ENCODE measurements at places on chromosomes 1 and 21.

DNA sequence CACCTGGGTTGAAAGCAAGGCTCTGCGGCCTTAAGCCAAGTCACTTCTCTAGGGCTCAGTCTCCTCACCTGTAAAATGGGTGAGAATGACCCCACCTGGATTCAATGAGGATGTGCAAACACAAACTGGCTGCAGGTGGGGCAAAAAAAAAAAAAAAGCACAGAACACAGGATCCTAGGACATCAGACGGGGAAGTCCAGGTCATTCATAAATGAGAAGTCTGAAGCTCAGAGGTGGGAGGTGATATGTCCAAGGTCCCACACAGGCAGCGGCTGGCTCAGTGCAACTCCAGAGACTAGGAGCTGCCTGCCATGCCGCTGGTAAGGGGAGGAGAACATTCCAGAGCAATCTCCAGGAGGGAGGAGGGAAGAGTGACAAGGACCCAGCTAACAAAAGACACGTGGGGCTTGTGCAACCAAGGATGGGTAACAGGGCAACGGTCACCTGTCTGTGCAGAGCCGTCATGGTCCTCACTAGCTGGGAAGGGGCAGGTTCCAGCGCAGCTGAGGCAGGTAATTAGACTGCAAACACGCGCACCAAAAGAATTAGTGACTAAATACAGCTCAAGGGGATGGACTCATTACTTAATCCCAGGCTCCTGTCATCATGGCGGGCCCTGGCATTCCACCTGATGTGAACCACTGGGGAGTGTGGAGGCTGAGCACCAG is 19.5 kb downstream of the IFFO2 start:
- no peak for DNase-seq

DNA sequence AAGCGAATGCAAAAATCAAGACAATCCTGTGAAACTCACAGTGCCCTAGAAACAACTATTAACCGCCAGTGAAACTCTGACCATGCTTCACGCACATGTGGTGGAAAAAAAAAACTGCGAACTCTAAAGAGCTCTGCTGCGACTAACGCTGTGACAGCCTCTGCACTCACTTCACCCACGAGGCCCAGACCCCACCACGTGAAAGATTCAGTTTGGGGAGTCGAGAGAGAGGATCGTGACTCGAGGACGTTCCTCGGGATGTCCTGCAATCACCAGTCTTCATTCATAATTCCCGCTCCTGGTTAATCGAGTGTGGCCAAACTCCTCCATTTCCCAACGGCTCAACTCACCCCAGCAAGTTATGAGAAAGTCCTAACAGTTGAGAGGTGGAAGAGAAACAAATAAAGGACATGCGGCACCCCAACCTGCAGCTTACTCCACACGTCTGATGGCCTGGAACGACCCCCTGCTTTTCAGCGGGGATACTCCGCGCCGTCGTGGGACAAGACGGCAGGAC is 1.1 kb downstream of the SERBP1 start:
- no peak for DNase-seq

DNA sequence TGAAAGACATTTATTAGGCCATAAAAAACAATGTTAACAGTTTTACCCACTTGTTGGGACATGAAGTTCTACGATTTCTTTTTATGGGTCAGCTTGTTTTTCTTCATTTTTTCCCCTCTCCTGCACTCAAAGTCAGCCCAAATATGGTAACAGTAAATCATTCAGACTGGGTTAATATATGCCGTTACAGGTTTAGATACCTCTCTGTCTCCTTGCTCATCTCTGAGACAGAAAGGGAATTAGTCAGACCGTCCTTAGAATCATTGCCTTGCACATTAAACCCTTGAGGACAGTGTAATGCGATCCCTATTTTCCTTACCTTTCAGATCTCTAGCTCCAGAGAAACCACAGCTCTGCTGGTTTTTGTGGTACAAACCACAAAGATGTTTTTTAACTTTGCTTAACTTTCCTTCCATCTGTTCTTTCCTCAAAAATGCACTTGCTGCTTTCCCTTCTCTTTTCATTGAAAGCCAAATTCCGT is 613.3 kb downstream of the PLPP3 start:
- no peak for DNase-seq

- no peak for DNase-seq
Observed at GRCh38 chr1:176338877-176339276, 124.1 kb upstream of the PAPPA2 start.

GRCh38 chr1:213564215-213564659 is 423.5 kb upstream of the PROX1 start:
- DNase-seq: no peak

DNA sequence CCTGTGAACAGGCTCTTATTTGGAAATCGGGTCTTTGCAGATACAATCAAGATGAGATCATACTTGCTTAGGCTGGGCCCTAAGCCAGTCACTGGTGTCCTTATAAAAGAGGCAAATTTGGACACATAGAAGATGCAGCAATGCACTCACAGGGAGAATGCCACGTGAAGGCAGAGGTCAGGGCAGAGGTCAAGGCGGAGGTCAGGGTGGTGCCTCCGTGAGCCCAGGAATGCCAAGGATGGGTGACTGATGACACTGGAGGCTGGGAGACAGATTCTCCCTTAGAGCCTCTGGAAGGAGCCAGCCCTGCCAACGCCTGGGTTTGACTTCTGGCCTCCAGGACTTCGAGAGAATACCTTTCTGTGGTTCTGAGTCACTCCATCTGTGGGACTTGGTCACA is 22.8 kb upstream of the C1orf174 start:
- no peak for DNase-seq

DNA sequence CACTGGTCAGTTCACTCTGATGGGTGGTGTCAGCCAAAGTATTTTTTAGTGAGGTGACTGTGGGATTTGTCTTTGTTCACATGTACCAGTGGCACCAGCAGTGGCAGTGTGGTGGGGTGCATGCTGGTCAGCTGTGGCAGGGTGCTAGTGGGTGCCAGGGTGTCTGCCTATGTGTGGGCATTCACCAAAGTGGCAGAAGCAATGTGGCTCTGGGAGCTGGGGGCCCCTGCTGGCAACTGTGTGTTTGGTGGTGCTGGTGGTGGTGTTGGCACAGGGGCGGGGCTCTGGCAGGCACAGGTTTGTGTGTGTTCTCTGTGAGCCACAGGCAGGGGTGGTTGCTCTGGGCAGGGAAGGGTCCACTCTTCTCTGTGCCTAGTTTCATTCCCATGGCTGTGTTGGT is 161.5 kb downstream of the CENPF start:
- DNase-seq: no peak

DNA sequence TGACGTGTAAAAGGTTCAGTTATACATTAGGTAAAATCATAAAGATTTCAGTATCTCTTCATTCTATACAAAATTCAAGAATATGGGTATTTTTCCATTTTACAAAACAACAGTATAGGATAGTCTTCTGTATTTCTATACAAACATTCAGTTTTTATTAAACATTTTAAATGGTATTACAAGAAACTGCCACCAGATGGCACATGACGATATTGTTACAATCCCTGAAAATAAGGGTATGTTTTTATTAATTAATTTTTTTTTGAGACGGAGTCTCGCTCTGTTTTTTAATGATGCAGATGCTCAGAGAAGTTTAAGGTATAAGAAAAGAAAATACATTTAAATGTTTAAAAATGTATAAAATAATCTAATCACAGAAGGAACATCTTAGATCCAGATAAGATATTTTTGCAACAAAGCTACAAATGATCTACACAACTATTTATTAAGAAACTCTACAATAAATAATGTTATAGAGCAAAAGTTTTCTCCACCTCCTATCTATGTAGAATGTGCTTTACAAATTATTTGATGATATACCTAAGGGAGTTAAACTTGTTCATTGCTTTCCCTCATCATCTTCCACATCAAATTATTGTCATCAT is 23.5 kb upstream of the RSBN1 start:
- DNase-seq: no peak

DNA sequence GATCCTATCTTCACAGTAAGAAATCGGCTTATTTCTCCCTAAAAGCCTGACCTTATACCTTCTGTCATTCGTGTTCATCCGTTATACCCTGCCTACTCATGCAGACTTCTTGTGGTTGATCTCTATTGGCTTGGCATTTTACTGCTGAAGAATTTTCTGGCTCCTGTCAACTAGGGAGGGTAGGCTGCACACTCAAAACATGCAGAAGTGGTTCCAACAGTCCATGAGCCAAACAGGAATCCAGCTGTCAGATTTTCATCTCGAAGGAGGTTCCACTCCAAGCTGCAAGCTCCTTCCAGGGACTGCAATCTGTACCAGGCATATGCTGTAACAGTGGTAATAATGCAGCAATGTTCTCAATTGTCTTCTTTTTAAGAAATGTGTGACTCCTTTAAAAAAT is 10.1 kb downstream of the DNAJC11 start:
- no peak for DNase-seq

DNA sequence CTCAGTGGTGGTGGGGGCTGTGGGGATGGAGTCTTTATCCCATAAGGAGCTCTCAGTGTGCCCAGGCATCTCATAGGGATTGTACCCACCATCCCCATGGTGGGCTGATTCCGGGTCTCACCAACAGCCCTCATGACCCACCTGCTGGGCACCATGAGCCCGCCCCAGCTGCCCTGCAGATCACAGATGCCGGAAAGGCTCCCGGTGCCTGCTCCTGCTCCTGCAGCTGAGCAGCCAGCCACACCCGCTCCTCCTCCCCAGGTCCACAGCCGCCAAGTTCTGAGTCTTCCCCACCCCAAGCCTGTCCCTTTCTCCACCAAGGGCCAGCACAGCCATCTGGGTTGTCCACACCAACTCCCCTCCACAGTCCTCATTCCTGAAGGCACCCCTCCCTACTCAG is 15.5 kb upstream of the TSPEAR start:
- DNase-seq: no peak

DNA sequence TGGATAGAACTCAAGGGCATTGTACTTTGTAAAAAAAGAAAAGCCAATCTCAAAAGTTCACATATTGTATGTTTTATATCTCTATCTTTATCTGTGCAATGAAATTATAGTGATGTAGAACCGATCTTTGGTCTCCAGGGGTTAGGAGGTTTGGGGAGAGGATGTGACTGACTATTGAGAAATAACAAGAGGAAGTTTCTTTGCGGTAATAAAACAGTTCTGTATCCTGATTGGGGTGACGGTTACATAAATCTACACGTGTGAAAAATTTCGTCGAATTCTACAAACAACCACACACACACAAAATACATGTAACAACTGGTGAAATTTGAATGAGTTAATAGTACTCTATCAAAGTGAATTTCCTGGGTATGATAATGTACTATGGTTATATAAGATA is 10.6 kb upstream of the OR2T33 start:
- DNase-seq: no peak

DNA sequence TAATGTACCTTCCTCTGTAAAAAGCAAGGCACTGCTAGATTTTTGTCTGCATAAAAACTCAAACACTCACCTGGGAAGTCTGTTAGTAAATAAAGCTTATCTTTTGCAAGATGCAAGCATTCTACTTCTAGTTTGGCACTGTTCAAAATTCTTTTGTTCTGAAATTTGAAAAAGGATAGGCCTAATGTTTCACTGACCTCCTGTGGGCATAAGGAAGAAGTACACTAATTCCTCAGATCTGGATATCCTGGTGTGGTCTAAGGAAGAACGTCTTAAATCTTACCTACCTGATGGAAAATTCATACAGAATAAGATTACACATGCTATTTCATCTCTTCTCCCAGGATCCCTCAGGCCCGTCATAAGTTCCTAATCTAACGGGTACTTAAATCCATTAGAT is 93.5 kb upstream of the CAMK1G start:
- DNase-seq: no peak

DNA sequence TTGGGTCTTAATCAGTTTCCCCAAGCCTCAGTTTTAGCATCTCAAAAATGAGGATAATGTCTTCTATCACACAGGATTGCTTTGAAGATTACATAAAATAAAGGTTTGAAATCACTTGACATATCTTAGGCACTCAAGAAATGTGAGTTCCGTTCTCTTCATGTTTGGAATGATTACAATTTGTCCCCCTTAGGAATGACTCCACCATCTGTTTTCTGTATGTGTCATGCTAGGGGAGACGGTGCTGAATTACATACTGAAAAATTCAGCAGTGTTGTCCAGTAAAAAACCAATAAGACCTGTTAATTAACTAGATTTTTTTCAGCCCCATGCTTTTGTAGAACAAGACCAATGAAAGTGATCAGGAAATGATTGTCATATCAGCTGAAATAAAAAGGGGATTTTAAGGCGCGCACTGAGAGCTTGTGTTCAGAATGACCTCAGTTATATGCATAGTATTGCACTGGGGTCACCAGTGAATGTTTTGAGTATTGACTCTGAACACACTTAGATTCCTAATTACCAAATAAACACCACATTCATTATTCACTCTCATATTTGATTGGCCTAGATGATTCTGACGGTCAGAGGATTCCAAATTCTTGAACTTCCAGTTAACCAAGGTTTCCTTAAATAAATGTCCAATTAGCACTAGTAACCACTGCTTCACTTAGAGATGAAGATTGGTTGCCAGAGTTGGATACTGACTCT is 114.5 kb upstream of the KCNK2 start:
- no peak for DNase-seq

- no peak for DNase-seq
Observed at GRCh38 chr21:30468900-30469714, 11.1 kb downstream of the KRTAP19-1 start.

DNA sequence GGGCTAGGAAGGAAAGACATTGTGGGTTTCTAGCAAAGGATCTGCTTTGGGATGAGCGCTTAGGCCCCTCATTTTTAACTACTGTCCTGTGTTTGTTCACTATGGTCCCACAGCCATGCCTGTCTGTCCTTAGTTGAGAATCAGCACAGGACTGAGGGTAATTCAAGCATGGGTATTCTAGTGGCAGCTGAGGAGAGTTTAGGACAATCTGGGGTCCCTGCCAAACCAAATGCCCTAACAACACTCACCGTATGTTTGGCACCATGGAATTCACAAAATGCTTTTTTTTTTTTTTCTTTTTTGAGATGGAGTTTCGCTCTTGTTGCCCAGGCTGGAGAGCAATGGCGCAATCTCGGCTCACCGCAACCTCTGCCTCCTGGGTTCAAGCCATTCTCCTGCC is 10.4 kb downstream of the ARHGEF11 start:
- no peak for DNase-seq

DNA sequence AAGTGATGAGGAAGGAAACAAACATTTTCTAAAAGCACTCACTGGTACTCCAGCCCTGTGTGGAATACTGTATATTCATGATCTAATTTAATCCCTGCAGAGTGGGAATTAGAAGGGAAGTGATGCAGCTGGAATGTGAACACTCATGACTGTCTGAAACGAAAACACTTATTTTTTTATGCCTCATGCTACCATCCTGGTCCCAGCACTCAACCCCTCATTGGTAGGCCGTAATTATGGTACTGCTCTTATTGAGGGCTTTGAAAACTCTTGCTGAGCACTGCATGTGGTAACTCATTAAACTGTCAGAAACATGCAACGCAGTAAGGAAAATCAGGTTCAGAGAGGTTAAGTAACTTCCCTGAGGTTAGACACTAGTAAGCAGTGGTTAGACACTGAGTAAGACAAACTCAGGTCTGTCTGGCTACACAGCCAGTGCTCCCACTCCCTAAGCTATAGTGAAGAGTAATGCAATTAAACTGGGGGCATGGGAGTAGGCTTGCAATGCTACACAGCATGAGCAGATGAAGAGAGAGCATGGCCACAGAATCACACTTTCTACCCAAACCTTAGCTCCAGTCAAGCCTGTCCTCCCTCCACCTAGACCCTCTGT is 17.3 kb upstream of the TNFSF4 start:
- no peak for DNase-seq

Measured in gastrocnemius medialis (tissue), 4 donors.